ENCODE measurements at places on chromosomes 2 and 18. TPM values are rescaled to one million over a fixed set of nuclear protein-coding genes. Genes with fewer than 3 reads are reported as not detected.

The INPP1 gene
- 8.5 TPM for total RNA-seq

The ZNF521 gene
- not detected for total RNA-seq

DNA sequence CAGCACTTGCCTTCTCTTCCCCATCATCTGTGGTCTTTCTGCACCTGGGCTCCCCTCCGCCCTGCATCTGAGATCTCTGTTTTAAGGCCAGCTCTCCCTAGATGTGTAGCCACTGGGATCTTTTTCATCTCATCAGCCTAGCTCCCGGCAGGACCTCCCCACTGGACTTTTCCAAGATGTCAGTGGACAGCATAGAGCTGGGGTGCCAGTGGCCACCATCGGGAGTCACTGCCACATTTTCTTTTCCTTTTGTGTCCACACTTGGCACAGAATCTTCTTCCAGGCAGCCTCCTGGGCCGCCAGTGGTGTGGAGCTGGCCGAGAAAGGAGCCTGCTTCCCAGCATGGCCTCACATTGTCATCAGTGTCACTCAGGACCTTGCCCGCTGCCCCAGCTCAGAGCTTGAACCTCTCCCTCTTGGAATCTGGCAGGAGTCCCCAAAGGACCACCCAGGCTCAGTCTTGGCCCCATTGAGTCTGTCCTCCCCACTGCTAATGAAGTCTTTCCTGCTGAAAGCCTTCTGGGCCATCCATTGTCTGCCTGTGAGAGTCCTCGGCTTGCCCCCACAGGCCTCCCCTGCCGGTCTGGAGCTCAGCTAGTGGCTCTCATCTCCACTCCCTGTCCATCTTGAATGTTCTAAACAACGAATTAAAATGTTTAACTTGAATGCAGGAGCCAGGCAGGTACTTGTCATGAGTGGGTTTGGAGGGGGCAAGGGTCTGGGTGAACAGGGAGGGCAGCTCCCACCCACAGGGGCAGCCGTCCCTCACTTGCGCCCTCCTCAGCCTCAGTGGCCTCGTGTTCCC lies 324.4 kb downstream of the GBX2 start:
- H3K4me1 ChIP-seq = no peaks in the 10 kb centered on the region
- no peaks in the 10 kb centered on the region for H3K27me3 ChIP-seq
- no peak overlapping the region for H3K4me3 ChIP-seq
- H3K27ac ChIP-seq = no peak overlapping the region
- no peaks in the 10 kb centered on the region for H3K36me3 ChIP-seq

DNA sequence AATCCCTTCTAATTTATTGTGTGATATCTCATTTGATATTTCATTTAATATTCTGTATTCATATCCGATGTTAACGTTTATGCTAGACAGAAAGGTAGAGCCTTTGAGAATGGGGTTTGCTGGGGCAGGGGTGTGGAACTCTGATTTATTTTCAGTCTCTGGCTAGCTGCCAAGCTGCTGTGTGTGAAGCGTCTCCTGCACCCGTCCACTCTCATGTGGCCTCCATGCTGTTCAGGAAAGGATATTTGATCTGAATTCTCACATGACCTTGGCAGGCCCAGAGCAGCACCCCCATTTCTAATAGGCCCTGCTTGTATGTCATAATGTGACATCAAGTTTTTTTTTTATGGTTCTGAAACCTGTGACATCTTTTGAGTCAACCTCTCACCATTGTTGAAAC lies 1.6 kb downstream of the IL1R1 start:
- DNase-seq = no peak
- H3K27me3 ChIP-seq = peaks cover 28% of the 10 kb centered on the region
- H3K4me1 ChIP-seq = peaks cover 35% of the 10 kb centered on the region
- peaks cover 33% of the 10 kb centered on the region for H3K36me3 ChIP-seq
- no peak overlapping the region for H3K27ac ChIP-seq
- H3K4me3 ChIP-seq = no peak overlapping the region

- DNase-seq = no peak
- H3K27me3 ChIP-seq = no peaks in the 10 kb centered on the region
- no peak overlapping the region for H3K4me3 ChIP-seq
These were observed 1269.7 kb upstream of the ZEB2 start for GRCh38 chr2:145789636-145790035.

- peaks cover 63% of the 10 kb centered on the region for H3K36me3 ChIP-seq
- H3K27me3 ChIP-seq = no peaks in the 10 kb centered on the region
- peaks cover 59% of the 10 kb centered on the region for H3K4me1 ChIP-seq
- DNase-seq = peak; percentile 12
- H3K4me3 ChIP-seq = peak overlapping the region; percentile 96
These were observed 17.2 kb upstream of the STPG4 start for GRCh38 chr2:47172156-47172921.

GRCh38 chr2:34601561-34601960 lies 1002.5 kb upstream of the FAM98A start:
- no peak for DNase-seq
- no peaks in the 10 kb centered on the region for H3K36me3 ChIP-seq

- H3K27me3 ChIP-seq = peaks cover 3% of the 10 kb centered on the region
- H3K4me3 ChIP-seq = no peak overlapping the region
- no peaks in the 10 kb centered on the region for H3K36me3 ChIP-seq
- H3K4me1 ChIP-seq = no peaks in the 10 kb centered on the region
- no peak for DNase-seq
- no peak overlapping the region for H3K27ac ChIP-seq
These were observed 854.3 kb upstream of the ACVR2A start for GRCh38 chr2:146990311-146991054.

GRCh38 chr2:237488295-237488694 lies 1.2 kb downstream of the MLPH start:
- H3K27me3 ChIP-seq = peaks cover 45% of the 10 kb centered on the region
- H3K27ac ChIP-seq = no peak overlapping the region
- no peak for DNase-seq
- H3K36me3 ChIP-seq = peaks cover 5% of the 10 kb centered on the region
- no peaks in the 10 kb centered on the region for H3K4me1 ChIP-seq
- H3K4me3 ChIP-seq = no peak overlapping the region

DNA sequence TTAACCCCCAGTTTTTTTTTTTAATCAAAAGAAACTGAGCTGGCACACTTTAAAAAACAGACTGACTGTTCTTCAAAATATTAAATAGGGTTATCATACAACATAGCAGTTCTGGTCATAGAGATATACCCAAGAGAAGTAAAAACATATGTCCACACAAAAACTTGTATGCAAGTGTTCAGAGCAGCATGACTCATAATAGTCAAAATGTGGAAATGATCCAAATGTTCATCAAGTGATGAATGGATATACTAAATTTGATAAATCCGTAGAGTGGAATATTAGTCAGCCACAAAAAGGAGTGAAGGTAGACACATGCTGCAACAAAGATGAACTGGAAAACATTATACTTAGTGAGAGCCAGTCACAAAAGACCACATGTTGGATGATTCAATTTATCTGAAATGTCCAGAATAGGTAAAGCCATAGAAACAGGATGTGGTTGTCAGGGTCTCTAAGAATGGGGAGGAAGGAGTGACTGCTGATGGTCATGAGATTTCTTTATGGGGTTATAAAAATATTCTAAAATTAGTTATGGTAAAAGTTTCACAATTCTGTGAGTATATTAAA lies 5.1 kb downstream of the SMIM21 start:
- H3K27ac ChIP-seq = no peak overlapping the region
- DNase-seq = no peak
- peaks cover 6% of the 10 kb centered on the region for H3K27me3 ChIP-seq

Measured in activated CD8-positive, alpha-beta T cell treated with anti-CD3 and anti-CD28 coated beads for 36 hours (primary cell).